Muscle of back (tissue), 13 donors: ENCODE measurements at places on chromosomes 6 and 20.

GRCh38 chr20:2314759-2315439 is 19.1 kb downstream of the TGM3 start:
- DNase-seq: peak; percentile 70

DNA sequence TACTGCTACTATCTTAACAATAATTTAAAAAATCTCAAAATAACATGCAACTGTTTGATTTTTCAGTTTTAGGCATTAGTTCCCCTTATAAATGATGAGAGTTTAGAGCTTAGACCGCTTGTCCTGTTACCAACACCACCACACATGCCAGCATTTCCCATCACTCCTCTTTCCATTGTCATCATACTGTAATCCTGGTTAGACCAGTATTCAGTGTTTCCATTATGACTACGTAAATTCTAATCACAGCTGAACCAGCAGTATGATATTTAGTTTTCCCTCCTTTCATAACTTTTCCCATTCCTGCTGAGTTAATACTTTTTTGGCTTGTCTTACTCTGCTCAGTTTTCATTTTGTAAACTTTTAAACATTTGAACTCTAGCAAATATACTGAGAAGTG is 12.2 kb upstream of the TBC1D20 start:
- DNase-seq: no peak

DNA sequence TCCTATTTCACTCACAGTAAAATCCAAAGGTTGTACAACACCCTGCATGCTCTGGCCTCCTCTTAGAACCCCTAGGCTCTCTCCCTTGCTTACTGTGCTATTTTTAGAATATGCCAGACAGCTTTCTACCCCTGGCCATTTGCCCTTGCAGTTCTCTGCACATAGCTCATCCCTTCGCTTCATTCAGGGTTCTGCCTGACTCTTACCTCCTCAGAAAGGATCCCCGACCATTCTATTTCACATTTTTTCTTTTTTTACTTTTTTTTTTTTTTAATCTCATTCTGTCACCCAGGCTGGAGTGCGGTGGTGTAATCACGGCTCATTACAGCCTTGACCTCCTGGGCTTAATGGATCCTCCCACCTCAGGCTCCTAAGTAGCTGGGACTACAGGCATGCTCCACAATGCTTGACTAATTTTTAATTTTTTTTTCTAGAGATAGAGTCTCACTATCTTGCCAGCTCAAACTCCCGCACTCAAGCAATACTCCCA is 33.6 kb downstream of the COMMD7 start:
- DNase-seq: no peak

- no peak for DNase-seq
These were observed 106.1 kb upstream of the AGPAT4 start for GRCh38 chr6:161379834-161380582.

GRCh38 chr6:100504786-100505737 is 40.3 kb upstream of the SIM1 start:
- DNase-seq: peak; percentile 57

DNA sequence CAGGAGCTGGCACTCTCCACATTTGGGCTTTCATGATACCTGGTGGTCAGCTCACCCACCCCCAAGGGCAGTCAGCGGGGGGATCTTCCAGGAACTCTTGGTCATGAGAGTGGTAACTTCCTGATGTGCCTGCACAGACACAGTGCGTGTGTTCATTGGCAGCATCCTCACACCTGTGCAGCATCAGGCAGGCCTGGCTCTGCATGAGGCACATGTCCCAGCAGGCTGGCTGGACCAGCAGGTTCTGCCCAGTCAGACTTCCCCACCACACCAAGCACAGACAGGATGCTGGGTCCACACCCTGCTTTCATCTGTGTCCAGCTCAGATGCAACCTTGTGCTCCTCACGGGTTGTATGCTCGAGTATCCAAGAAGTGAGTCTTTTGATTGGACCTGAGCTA is 15.7 kb upstream of the UNC93A start:
- DNase-seq: no peak

DNA sequence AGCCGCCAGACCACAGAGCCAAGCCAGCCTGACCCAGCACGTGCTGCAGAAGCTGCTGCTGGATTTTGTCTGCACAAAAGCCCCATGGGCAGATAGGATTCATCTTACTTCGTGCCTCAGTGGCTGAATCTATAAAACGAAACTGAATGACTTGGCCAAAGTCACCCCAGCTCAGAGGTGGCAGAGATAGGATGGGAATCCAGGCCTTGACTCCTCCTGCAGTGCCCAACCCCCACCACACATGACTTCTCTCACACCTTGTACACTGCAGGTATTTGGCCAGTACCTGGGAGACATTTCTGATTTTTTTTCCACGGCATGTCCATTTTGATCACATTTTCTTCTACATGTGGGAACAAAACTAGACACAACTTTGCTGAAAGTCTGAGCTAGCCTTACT is 182.1 kb downstream of the ANKRD60 start:
- no peak for DNase-seq

GRCh38 chr6:139977887-139978332 is 603.5 kb upstream of the CITED2 start:
- DNase-seq: no peak

DNA sequence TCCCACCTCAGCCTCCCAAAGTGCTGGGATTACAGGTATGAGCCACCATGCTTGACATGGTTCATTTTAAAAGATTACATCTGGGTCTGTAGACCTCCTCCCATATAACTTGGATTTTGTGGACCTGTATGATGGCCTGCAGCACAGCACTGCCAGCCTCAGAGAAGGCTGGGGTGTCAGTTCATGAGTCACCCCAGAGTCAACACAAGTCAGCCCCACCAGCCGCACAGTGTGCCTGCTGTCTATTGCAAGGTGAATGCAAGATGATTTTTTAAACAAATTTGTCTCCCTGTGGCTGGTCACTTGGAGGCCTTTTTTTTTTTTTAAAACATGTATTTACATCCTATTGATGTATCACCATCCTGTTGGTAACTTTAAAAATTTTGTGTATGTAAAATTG is 76.7 kb downstream of the RREB1 start:
- no peak for DNase-seq

GRCh38 chr20:51801122-51801822 is 1.0 kb downstream of the SALL4 start:
- peak; percentile 41 for DNase-seq

DNA sequence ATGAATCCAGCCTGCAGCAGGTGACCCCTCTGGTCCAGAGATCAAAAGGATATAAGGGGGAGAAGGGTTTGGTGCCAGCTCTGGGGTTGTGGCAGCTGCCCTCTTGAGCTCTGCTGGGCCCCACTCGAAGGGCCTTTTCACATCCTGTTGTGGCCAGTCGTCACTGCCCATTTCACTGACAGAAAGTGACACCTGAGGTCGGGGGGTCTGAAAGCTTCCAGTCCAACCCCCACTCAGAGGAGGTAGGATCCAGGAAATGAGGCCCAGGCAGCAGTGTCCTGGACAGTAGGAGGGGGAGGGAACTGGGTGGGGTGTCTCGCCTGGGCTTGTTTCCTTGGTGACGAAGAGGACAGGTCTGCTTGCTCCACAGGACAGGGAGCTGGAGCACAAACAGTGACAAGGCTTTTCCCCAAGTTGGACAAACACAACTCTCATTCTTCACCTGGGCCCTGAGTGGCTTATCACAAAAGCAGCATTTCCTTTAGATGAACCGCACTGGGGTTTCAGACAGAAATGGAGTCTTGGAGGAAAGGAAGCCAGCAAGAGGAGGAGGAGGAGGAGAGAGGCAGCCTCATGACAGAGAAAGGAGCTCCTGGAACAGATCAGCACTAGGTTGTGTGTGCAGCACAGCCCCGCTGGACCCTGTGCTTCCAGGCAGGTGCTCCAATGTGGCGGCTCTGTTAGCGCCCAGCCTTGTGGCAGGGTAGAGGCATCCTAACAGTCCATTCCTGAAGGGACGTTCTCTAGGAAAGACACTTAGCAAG is 11.0 kb downstream of the FRS3 start:
- no peak for DNase-seq

- no peak for DNase-seq
These were observed 226.9 kb downstream of the CDC5L start for GRCh38 chr6:44614396-44614795.

- no peak for DNase-seq
These were observed 141.2 kb upstream of the KCNG1 start for GRCh38 chr20:51163996-51164600.

DNA sequence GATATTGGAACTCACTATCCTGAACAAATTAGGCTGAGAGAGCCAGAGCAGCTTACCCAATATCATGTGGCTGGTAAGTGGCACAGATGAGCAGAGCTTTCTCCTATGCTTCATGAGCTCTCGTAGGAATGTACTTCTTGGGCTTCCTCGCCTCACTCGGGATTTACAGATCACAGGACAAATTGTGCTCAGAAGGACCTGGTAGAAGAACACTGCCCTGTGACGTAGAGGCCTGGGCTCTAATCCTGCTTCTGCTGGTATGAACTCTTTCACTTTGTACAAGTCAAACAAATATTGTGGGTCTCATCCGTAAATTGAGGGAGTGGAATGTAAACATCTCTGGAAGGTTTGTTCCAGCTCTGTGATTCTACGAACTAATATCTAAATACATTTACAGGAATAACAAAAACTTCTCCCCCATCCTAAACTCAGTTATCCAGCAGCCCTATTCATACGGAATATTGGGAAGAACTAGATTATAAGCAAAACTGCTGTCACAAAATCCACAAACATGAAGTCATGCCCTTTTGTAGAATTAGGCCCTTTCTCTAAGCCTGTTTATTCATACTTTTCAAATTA is 187.6 kb downstream of the CLIC5 start:
- no peak for DNase-seq

DNA sequence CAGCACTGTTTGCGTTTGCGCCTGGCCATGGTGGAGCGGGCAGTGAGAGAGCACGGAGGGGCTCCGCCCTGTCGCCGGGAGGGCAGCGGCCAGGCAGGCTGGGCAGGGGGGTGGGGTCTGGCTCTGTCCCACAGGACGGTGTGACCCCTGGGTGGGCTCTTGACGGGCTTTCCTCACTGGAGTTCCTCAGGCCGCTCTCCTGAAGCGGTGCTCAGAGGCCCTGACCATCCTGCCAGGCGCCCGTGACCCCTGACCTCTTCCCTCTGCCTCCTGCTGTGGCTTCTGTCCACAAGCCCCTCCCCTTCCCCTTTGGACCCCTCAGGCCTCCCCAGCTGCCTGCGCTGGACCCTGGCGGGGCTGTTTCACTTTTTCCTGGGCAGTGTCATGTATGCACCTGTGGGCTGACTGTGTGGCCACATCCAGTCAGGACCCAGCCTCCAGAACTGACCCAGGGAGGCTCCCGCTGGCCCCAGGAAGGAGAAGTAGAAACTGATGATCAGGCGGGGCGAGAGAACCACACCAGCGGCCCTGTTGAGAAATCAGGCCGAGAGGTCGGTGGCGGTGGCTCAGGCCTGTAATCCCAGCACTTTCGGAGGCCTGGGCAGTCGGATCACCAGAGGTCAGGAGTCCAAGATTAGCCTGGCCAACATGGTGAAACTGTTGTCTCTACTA is 1.2 kb downstream of the OGFR start:
- DNase-seq: no peak

- no peak for DNase-seq
These were observed 5.0 kb upstream of the CD40 start for GRCh38 chr20:46113113-46113470.
